ENCODE measurements at places on chromosomes 4 and X.

GRCh38 chr4:124135409-124135813 is 577.1 kb downstream of the ANKRD50 start:
- peak; percentile 7 for DNase-seq

- no peak for DNase-seq
These were observed 20.4 kb downstream of the BMP2K start for GRCh38 chr4:78796526-78796925.

- no peak for DNase-seq
These were observed 115.1 kb downstream of the PPP3CA start for GRCh38 chr4:101232074-101232776.

DNA sequence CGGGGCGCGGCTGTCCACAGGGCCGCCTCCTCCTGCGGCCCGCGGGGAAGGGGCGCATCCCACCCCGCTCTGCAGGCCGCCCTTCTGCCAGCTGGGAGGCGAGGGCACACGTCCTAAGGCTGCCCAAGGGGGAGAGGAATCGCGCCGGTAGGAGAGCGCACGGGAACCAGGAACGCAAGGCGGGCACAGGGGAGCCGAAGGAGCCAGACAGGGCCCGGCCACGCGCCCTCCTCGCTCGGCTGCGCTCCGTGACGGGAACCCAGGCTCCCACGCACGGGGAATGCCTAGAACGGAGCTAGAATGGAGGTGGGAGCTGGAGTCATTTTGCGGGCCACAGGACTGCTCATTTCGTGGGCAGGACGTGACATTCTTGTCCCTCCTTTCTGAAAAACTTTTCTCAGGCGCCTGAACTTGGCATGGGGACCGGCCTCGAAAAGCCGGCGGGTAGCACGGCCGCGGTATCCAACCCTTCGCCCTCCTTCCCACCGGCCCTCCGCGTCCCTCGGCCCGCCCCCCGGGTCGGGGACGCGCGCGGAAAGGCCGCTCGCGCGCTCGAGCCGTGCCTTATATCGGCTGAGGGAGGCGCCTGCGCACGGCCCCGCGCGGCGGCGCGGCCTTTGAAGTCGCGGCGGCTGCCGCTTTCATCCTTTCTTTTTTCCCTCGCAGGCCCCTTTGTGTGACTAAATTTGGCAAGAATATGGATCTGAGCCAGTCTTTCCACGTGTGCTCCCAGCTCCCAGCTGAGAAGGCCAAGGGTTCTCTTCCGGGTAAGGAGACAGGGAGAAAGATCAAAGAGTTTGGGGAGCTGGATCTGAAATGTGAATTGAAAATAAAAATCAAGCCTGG is 4.2 kb upstream of the LEF1 start:
- peak; percentile 97 for DNase-seq

All from SW480 (cell line).